Stimulated activated CD8-positive, alpha-beta memory T cell treated with anti-CD3 and anti-CD28 coated beads, Interleukin-7, amount 100 ng/mL, for 1 hour (primary cell): ENCODE measurements at places on chromosomes 4 and X.

GRCh38 chr4:89929425-89930159, 34.9 kb downstream of the MMRN1 start:
- no peak for DNase-seq

- no peak for DNase-seq
Measured at GRCh38 chrX:153871451-153871850, 14.5 kb downstream of the L1CAM start.

- no peak for DNase-seq
Measured at GRCh38 chr4:107896158-107896645, 35.1 kb upstream of the CYP2U1 start.

- no peak for DNase-seq
Measured at GRCh38 chr4:170497112-170497511, 407.4 kb upstream of the AADAT start.

- no peak for DNase-seq
Measured at GRCh38 chr4:88093874-88094273, 64.6 kb downstream of the ABCG2 start.

GRCh38 chr4:7828011-7828720, 111.5 kb downstream of the AFAP1 start:
- peak; percentile 17 for DNase-seq

- no peak for DNase-seq
Measured at GRCh38 chr4:156100651-156101050, 147.0 kb upstream of the CTSO start.

- DNase-seq: no peak
Measured at GRCh38 chr4:24477919-24478318, 106.4 kb downstream of the DHX15 start.

DNA sequence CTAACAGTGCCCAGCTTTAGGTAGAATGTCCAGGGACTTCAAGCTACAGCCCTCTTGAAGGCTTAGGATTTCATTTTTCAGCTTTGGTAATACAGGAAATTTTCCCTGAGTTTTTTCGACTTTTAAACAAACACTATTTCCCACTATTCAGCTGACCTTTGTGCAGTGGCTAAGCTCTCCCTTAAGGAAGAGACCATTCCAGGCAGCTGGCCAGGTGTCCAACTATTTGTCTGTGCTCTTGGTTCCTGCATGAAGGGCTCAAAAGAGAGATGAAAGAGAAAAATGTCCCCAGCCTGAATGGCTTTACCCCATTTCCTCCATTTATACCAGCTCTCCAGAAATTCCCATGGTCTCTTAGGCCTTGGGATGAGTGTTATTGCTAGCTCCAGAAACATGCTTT, 111.9 kb upstream of the KLF8 start:
- DNase-seq: no peak

GRCh38 chr4:112213091-112213490, 18.5 kb upstream of the AP1AR start:
- no peak for DNase-seq

- DNase-seq: no peak
Measured at GRCh38 chrX:105552395-105552794, 269.9 kb upstream of the NRK start.

- DNase-seq: no peak
Measured at GRCh38 chrX:8089141-8089540, 81.9 kb downstream of the VCX2 start.

GRCh38 chr4:2132438-2132837, 73.3 kb downstream of the NAT8L start:
- DNase-seq: no peak

DNA sequence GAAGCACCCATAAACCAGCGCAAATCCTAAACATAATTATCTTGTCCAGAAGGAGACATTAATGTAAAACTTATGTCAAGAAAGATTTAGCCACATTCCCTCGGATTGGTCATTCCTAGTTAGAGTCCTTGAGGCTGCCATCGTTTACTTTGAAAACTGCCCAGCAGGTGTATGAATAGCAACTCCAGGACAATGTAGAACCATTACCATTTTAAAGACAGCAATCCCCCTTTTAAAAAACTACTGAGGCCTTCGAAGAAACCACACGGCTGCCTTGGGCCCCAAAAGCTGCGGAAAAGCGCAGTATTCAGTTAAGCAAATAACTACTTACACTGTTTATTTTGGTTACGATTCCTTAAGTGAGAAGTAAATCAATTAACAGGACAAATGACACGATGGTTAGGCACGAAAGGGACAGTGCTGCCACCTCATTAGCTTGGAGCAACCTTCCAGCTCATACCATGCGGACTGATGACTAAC, 822 bp upstream of the SGMS2 start:
- no peak for DNase-seq

DNA sequence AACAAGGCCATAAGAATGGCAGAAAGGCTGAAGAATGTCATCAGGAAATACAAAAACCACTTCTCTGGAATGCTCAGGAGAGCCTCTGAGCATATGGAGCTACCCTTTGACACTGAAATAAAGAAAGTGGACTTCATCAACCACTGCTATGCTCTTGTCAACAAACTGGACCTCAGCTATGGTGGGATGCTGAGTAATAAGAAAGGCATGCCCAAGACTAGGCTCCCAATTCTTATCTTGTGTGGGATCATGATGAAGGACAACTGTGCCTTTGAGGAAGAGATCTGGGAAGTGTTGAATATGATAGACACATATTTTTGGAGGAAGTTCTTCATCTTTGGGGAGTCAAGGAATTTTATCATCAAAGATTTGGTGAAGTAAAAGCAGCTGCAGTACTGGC, 86.9 kb upstream of the MAGEB16 start:
- no peak for DNase-seq

- DNase-seq: no peak
Measured at GRCh38 chr4:101584306-101584705, 206.2 kb upstream of the BANK1 start.

- no peak for DNase-seq
Measured at GRCh38 chr4:141207961-141208360, 12.7 kb upstream of the ZNF330 start.

DNA sequence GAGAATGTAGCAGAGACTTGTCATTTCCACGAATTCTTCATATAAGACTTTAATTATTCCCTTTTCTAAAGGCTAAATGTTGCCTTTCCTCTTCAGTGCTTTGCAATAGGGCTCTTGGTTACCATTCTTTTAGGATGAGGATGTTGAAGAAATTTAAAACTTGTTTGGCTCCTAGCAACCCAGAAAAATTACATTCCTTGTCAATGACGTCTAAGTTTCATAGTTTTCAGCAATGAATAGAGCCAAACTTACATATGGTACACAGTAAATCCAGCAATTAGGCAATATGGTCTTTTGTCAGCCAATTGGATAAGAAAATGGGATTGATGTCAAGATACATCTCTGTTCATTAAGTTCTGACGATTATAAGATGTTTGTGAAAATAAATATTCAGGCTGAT, 1639.6 kb upstream of the PCDH10 start:
- DNase-seq: no peak

DNA sequence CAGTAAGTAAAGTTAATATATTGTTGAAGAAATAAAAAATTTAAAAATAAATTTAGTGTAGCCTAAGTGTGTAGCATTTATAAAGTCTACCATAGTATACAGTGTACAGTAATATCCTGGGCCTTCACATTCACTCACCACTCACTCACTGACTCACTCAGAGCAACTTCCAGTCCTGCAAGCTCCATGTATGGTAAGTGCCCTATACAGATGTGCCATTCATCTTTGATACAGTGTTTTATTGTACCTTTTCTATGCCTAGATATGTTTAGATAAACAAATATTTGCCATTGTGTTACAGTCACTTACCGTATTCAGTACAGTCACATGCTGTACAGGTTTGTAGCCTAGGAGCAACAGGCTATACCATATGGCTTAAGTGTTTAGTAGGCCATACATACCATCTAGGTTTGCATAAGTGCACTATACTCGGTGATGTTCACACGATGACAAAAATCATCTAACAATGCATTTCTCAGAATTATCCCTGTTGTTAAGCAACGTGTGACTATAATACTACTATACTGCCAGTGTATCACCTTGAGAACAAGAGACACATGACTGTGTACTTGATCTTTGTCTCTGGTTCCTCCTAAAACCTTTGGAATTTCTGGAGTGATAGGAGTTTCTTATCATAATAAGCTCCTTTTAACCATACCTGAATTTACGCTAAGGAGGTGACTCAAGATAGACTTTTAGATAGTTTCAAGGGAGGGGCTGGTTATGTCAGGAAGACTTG, 25.8 kb upstream of the SEPTIN11 start:
- no peak for DNase-seq

DNA sequence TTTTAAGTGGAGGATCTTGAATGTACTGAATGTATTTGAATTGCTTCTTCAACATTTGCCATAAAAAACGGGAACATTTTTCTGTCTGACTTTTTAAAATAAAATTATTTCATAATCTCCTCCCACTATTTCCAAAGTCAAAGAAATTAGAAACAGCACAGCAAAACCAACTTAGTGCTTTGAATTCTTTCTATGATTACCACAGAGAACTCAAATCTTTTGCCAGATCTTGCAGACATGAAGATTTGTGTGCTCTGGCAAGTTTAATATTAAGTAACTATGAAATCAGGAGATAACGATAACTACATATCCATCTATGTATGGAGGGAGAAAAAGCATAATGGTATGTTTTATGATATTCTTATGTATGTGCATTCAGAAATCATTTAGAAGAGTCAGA, 982.2 kb downstream of the PCDH7 start:
- no peak for DNase-seq

GRCh38 chr4:134663742-134664141, 462.2 kb upstream of the PABPC4L start:
- DNase-seq: no peak

- DNase-seq: no peak
Measured at GRCh38 chr4:15891312-15891711, 47.2 kb downstream of the FGFBP1 start.

DNA sequence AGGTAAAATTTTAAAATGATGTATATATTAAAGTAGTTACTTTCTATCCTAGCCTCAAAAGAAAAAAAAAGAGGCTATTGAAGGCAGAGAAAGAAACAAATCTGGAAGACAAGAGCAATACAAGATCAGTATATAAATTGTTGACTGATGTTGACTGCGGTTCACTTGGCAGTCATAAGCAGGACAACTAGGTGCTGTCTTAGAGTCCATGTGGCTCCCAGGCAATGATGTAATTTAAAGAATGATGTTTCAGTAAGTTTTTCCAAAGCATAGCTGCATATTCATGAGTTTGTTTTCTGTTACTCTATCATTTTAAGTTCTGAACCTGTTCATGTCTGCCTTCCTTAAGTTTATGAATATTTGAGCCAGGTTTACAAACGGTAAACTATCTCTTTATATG, 630.2 kb downstream of the FAT4 start:
- no peak for DNase-seq

DNA sequence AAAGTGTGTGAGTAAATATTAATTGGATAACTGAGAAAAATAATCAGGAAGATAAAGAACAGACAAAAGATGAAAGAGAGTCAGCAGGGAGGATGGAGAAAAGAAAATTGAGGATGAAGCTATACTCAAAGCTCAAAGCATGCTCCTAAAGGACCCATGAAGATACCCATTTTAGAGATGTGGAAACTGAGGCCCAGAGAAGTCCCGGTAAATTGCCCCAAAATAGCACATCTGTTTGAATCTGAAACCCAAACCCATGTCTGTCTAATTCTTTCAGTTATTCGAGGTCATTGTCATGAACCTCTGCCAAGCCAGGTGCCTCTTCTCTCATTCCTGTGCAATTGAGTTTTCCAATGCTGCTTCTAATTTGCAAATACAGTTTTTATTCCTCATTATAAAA, 29.6 kb upstream of the MSX1 start:
- DNase-seq: no peak

GRCh38 chrX:7068939-7069367, 78.6 kb upstream of the STS start:
- no peak for DNase-seq

DNA sequence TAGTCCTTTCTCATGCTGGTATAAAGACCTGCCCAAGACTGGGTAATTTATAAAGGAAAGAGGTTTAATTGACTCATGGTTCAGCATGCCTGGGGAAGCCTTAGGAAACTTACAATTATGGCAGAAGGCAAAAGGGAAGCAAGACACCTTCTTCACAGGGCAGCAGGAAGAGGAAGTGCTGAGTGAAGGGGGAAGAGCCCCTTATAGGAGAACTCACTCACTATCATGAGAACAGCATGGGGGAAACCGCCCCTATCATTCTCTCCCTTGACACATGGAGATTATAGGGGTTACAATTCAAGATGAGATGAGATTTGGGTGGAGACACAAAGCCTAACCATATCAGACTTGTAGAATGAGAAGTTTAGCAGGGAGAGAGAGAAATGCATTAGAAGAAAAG, 373.3 kb upstream of the DIAPH2 start:
- DNase-seq: no peak

DNA sequence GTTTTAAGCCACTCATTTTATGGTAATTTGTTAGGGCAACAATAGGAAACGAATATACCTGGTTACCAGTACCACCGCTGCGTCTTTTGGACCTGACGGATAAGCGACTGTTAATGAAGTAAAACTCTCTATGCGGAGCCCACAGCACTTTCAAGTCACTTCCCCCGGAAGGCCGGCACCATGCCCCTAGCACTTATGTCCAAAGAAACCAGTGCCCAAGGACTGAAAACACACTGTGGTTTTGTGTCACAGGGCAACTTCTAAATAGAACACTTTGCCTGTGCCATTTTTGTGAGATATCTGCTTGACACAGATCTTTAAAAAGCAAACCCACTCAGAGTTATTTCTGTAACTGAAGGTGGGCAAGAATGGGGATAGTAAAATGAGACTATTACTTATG, 22.7 kb downstream of the SH3KBP1 start:
- no peak for DNase-seq
